Lung (tissue), 17 donors: ENCODE measurements at places on chromosomes 12 and 14.

DNA sequence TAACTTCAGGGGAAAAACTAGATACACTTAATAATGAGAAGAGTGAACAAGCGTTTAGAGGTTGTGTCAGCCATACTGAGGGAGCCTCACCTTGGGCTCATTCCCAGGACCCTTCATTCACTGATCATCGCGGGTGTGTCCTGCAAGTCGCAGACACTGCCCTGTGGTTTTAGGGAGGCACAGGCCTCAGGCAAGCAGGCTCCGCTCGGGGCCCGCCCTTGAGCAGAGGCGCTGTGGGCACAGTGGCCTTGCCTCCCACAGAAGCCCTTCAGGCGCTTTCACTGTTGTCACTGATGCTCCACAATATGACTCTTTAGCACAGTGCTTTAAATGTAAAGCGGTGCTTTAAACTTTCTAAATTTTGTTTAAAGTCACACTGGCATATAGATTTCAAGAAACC lies 67.4 kb downstream of the DDX51 start:
- no peak for DNase-seq

- peak; percentile 31 for DNase-seq
These were observed 23.0 kb downstream of the ISCA2 start for GRCh38 chr14:74516451-74517160.

DNA sequence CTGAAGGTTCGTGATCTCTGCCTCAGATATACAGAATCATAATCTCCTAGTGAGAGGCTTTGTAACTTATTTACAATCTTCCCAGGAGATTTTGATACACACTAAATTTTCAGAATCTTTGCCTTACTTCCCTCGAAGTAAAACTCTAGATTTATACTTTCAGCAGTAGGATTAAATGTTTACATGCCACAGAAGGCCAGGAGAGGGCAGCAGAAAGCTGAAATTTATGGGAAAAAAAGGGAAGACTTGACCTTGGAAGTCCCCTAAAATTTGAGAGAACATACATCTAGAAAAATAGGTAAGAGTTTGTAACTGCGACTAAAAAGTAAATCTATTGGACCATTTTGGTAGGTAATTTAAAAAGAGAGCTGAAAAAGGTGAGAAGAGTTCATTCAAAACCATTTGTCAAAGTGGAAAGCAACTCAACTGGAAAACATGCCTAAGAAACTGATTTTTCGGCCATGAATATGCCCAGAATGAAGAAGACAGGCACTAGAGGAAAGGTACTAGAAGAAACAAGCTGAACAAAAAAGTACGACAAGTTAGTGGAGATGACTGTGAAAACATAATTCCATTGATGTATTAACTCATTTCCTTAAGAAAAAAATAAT lies 242.0 kb upstream of the MDGA2 start:
- peak; percentile 21 for DNase-seq

GRCh38 chr12:56709759-56710376 lies 15.2 kb downstream of the NACA start:
- no peak for DNase-seq

DNA sequence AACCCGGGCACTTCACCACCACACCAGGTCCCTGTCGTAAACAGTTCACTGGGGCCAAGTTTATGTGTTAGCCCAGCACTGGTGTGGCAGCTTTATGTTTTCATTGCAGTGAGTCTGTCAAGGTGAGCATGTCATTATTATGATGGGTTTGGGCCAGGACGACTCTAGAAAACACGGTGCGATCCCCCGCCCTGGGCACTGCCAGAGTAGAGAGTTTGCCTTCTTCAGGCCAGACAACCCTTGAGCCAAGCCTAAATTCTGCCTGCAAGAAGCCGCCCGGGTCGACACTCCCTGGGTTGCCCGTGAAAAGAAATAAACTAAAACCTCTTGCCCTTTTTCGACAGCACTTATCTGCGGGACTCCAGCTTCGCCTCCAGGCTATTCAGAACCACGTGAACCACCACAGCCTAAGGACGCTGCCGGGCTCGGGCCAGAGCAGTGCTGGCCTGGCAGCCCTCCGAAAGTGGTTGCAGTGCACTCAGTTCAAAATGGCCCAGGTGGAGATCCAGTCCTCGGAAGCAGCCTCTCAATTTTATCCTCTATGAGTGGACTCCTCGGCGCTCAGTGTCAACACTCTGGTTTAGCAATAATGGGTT lies 81.8 kb downstream of the PRIMA1 start:
- DNase-seq: no peak

- DNase-seq: peak; percentile 57
These were observed at the start of gene PLEK2 for GRCh38 chr14:67411820-67412421. PLEK2 (minus strand) TSS chr14:67412165; CDS start chr14:67412059, 106 bp downstream.

DNA sequence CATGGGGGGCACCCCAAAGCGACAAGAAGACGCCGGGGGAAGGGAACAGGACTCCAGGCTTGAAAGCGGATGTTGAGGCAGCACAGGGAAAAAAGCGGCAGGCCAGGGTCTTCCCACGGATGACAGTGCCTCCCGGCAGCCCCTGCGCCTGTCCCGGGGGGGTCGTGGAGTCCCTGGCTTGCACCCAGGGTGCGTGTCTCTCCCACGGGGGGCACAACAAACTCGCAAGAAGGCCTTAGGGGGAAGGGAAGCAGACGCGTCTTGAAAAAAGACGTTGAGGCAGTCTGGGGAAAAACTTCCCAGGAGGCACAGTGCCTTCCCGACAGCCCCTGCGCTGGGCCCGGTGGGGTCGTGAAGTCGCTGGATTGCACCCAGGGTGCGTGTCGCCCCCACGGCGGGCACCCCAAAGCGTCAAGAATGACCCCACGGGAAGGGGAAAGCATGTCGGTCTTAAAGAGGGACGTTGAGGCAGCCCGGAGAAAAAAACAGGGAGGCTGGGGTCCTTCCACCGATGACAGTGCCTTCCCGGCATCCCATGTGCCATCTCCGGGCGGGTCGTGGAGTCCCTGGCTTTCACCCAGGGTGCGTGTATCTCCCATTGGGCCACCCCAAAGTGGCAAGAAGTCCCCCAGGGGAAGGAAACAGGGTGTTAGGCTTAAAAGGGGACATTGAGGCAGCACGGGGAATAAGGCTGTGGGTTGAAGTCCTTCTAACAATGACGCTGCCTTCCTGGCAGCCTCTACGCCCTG lies 159.9 kb upstream of the ALG10B start:
- DNase-seq: no peak

DNA sequence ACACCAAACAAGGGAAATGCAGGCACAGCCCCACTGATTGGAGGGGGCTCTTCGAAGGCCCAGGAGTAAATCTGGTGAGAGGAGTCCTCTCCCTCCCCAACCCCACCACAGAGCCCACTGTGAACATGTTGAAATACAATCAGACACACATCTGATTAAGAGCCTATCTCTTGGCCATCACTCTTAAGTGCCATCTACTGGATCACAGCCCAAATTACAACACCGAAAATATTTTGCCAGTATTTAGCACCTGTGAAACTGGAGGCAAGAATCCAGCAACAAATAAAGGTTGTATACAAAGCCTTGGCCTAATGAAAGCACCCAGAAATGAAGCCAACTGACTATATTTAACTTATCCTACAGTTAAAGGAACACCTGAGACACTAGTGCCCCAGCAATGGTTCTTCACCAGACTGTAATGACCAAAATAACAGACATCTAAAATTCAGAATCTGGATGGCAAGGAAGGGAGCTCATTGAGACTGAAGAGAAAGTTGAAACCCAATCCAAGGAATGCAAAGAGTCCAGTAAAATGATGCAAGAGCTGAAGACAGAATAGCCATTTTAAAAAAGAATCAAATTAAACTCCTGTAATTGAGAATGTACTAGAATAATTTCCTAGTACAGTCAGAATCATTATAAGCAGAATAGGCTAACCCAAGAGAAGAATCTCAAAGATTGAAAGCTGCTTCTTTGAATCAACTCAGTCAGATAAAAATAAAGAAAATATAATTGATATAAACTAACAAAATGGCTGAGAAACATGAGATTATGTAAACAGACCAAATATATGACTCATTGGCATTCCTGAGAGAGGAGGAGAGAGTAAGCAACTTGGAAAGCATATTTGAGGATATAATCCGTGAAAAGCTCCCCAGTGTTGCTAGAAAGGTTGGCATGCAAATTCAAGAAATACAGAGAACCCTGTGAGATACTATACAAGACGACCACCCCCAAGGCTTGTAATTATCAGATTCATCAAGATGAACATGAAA lies 1117.0 kb downstream of the FLRT2 start:
- DNase-seq: no peak

DNA sequence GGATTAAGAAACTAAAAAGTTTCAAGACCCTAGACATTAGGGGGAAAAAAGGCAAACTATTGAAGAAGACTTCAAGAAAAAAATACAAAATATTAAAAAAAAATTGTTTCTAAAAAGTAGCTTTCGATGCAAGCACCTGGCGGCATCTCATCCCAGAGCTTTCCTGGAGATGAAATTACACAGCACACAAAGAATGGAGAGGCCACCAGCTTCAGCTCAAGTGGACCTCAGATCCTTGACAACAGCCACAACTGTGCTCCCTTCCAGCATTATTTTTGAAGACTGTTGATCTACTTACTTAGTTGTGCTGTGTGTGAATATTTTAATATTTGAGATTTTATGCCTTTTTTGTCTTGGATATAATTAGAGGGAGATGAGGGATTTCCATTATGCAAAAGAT lies 479.0 kb downstream of the GLT1D1 start:
- no peak for DNase-seq

- DNase-seq: no peak
These were observed 9.5 kb downstream of the EMP1 start for GRCh38 chr12:13205809-13206559.

DNA sequence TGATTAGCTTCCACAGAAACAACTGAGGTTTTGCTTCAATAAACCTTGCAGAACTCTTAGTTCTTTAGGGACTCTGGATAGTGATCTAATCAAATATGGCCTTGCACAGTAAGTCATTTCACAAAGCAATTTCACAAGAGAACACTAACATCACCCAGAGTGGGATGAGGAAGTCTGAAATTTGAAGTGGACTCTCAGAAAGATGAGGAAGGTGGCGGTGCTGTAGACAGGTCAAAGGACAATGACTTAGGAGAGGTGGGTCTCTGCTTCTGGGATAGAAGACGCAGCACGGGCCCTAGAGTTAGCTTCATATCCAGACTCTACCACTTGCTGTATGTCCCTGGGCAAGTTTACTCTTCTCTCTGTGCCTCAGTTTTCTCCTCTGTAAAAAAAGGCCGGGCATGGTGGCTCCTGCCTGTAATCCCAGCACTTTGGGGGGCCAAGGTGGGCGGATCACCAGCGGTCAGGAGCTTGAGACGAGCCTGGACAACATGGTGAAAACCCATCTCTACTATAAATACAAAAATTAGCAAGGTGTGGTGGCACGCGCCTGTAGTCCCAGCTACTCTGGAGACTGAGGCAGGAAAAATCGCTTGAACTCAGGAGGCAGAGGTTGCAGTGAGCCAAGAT lies 18.9 kb downstream of the FOS start:
- DNase-seq: no peak

- DNase-seq: peak; percentile 30
These were observed 24.7 kb downstream of the DDHD1 start for GRCh38 chr14:53128303-53129028.

DNA sequence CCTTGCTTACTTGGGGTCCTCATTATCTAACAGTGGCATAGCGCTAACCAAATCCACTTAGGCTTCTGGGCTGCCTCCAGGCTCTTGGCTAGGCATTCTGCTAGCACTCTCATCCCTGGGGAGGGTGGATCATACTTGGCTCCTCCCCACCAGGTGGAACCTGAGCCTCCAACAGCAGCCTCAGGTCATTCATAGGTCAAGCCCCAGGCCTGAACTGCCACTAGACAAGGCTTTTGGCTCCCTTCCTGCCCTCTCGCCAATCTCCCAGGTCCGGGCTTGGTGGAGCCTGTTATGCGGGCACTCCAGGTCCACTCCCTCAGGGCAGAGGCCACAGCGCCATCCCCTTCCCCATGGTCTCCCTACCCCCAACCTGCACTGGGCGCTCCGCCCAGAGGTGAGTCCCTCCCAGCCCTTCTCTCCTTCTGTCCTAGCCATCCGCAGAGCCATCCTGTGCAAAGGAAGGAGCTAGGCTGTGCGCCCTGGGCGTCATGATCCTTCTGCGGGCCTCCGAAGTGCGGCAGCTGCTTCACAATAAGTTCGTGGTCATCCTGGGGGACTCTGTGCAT lies 154.9 kb upstream of the AMIGO2 start:
- DNase-seq: no peak

DNA sequence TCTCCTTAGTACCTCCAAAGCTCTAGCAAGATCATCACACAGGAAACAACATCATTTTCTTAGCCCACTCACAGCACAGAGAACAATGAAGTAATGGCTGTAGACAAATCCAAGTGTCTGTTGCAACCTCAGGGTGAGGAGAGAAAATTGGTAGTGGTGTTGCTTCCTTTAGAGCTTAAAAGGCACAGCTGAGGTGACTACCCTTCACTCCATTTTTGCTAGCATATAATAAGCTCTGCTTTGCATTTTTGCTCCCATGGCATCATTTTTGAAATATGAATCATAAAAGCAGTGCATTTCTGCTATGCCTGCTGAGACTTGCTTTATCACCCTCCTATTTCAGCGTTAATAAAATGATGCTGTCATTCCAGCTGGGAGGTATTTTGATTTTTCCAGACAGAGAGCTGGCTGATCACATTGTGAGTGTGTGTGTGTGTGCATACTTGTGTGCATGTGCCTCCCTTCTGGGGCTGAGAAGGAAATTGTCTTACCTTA lies 18.5 kb upstream of the PCNX1 start:
- DNase-seq: no peak

DNA sequence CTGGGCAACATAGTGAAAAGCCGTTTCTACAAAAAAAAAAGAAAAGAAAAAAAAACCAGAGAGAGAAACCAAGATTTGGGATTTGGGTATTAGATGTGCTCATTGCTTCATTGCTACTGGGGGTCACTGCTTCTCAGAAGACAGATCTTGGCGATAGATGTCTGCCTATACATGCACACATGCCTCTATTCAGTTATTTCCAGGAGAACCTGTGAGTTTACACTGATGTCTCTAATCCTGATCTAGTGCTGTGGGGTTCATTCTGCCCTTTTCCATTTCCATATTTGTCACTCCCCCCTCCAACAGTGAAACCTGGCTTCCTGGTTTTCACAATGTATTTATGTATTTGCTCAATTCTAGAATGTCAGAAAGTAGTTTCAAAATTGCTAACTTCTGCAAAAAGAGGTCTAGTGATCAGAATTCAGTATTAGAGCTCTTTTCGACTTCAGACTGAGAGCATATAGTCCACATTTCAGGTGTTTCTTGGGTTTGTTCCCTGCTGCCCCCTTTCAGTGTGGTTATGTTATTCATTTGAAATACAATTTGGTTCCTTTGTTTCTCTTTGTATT lies 111.0 kb downstream of the SLC25A47 start:
- DNase-seq: no peak

DNA sequence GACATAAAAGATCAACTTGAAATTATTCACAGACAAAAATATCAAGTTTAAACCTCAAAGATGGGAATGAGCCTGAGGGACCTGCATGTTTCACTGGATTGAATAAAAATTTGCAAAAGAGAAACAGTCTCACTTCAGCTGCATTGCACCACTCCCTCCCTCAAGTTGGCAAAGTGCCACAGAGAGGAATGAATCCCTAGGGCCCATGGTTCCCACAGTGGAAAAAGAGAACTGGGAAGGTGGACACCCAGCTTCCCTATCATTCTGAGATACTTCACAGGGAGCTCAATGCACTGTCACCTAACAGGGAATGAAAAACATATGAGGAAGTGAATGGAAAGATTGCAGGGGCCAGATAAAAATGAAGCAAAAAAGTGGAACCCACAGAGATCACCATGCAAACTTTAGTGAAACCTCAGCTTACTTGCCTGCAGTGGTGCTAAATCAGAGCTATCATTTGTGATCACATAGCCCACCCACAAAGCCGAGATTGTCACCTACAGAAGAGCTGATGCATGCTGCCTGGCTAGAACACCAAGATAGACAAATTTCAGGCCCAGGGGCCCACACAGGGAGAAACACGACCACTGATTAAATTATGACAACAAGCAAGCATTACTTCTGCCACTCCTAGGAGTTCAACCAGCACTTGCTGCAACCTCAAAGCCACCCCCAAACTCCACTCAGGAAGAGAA lies 911.3 kb downstream of the LRFN5 start:
- no peak for DNase-seq
